ENCODE measurements at places on chromosomes 6 and 20.
A peak's percentile ranks its signal among the peaks of the same experiment; 100 is the strongest.

- no peak for DNase-seq
Observed at GRCh38 chr20:51484141-51484815, 58.2 kb downstream of the NFATC2 start.

- peak; percentile 61 for DNase-seq
Observed at GRCh38 chr6:21596949-21597682, 3.6 kb downstream of the SOX4 start.

GRCh38 chr6:119052987-119053386 lies 25.5 kb downstream of the FAM184A start:
- no peak for DNase-seq

DNA sequence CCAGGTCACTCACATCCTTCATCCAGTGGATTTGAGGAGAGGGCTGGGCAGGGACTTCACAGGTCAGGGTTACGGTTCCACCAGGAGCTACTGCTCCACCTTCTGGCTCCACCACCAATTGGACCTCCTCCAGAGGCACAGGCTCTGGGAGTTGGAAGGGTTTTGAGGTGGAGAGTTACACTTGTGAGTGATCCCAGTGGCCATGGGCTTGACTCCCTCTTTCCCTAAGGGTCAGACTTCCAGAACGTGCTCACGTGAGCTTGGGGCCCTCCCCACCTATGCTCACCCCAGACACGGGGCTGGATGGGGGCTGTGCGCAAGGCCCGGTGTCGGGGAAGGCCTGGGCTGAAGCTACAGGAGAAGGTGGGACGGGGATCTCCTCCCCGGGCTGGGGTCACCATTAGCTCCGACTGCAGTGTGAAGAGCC lies 1.5 kb downstream of the AGER start:
- DNase-seq: no peak

DNA sequence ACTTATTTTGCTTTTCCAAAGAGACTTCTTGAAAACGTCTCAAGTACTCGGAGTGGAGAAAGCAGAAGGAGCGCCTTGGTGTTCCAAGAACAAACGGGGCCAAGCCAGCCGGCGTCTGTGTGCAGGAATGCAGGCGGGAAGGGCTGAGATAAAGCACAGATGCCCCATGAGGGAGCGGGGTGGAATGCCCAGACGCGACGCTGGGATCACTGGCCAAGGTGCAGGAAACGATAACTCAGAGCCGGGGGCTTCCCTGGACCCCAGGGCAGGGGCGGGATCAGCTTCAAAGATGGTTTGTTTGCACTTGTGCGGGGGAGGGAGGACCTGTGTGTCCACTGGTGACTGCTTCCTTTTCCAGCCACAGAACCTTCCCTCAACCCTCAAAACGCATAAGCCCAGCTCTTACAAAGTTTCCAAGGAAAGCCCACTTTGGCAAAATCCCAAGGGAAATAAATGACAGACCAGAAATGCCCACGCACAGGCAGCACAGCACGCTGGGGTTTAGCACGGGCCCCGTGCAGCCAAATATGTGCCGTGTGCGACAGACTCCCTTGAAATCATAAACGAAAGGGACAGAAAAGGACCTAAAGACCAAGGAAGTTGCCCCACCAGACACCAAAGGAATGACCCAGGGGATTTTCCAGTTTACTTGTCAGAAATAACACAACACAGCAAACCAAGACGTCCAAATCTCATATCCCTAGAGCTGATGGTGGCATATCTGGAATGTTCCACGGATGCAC lies 113.9 kb downstream of the NFATC2 start:
- no peak for DNase-seq

DNA sequence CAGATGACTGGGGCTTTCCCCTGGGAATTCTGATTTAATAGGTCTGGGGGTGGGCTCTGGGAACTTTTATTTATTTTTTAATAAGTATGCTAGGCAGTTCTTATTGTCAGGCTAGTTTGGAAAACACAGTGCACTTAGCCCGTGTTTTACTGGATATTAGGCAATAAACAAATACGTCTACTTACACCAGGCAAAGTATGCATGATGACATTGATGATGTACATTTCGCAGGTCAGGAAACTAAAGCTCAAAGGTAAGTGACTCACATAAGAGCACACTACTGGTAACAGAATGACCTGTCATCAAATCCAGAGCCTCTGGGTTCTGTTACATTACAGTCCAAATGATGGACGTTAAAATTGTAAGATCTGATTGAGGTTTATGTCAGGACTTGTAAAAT lies 144.4 kb upstream of the EXOC2 start:
- no peak for DNase-seq

GRCh38 chr6:170424604-170425126 lies 118.1 kb downstream of the FAM120B start:
- no peak for DNase-seq

DNA sequence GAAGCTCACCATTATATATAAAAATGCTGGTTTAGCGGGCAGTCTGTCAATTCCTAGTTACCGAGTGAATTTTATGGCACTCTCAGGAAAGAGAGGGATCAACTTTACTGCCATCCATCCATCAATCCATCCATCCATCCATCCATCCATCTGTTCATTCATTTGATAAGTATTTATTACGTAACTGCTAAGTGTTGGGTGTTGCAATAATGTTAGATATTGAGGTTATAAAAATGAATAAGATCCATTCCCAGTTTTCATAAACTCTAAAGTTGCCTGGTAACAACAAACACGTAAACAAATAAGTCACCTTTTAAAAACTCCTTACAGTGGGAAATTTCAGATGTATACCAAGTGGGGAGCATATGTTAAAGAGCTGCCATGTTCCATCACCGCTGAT lies 36.8 kb downstream of the SASH1 start:
- DNase-seq: no peak

- no peak for DNase-seq
Observed at GRCh38 chr6:129606664-129607063, 103.3 kb downstream of the ARHGAP18 start.

DNA sequence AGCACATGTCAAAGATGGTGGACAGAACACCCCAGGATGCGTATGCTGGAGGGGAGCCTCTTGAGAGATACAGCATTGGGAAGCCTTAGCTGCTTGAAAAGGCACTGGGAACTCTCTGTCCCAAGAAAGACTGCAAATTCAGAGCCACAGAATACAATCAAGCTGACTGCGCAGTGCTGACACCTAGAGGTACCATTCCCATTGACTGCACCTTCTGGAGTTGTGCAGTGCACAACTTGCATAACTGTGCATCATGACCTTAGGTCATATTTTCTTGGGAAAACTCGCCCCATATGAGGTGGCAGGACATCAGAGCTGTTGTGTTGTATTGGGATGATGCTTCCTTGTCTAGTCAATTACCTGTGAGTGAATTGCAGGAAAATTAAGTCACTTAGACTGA lies 646.5 kb upstream of the NOX3 start:
- no peak for DNase-seq

- DNase-seq: no peak
Observed at GRCh38 chr20:13199279-13199678, 21.8 kb upstream of the ISM1 start.

DNA sequence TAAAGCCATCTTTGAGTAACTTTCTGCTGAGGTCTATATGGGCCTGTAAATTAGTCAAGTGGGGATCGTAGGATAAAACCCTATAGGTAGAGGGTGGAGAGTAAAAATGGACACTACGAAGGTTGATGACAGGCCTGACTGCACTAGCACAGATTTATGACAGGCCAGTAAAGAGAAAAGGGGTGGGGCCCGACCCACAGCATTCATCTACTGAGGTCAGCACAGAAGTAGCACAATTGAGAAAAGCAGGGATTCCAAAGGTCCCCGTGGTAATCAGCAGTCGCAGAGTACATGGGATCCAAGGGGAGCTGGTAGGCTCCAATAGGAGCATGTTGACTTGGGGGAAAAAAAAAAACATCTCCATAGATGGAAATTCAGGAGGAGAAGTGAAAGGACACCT lies 660.4 kb downstream of the TFAP2A start:
- DNase-seq: no peak

DNA sequence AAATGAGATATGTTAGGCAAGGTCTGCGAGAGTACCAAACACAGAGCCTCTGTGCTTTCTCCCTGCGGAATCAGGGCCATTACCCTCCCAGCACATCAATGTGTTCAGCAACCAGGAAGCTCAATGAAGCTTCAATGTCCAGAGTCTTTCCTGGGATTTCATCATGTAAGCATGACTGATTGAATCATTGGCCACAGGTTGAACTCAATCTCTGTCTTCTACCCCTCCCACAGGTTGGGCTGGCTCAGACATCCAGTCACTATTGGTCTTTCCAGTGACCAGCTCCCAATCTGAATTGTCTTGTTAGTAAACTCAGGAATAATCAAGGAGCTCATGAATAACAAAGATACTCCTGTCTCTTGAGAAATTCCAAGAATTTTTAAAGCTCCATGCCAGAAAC lies 2.7 kb upstream of the DTD1 start:
- DNase-seq: no peak

GRCh38 chr6:51199105-51199552 lies 380.5 kb downstream of the TFAP2B start:
- no peak for DNase-seq

DNA sequence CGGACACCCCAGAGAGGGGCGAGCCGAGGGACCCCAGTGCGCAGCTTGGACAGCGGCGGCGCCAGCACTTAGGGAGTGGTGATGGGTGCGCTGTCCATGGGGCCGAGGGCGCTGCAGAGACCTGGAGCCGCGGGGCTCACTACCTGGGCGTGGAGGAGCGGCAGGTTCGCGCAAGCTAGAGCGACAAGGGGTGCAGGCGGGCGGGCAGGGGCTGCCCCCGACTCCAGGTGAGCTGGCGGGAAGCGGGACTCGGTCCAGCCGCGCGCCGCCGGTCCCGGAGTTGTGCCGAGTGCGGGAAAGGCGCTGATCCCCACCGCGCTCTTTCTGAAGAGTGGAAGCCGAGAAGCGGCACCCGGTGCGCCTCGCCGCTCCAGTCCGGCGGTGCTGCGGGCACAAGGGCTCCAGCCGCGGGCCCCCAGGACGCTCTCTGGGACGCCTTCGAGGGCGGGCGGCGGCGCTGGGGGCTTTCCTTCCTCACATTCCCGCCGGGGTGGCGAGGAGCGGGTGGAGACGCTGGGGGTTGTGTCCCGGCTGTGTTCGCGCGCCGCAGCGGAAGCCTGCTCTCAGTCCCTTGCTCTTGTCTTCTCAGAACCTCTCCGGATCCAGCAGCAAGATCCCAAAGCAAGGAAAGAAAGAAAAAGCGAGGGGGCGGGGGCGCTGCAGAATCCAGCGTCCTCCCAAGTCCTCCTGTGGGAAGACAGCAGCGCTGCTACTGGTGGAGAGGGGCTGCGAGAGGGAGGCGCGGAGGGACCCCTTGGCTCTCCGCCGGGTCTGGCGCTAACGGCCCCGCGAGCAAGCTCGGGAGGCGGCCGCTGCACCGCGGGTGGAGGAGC lies at the start of gene B3GAT2:
Gene B3GAT2 (minus strand): TSS at position 610 of the 833 bp plus-strand sequence. CDS start 631 bp downstream, outside the sequence.
- no peak for DNase-seq

DNA sequence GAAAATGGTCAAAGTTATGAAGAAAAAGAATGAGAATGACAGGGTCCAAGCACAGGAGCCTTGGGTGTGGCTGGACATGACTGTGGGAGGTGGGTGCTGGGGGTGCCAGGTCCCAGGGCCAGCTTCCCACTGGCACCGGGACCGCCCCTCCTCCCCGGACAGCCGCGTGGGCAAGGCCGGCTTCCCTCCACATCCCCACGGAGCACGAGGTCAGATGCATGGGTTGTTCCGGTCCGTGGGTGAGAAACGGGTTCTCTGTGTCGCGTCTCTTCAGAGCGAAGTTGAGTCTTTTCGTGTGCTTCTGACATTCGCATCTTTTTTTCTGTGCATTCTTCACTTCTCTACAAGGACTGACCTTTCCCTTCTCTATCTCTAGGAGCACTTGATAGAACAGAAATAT lies 30.1 kb downstream of the KIF25 start:
- DNase-seq: no peak

- DNase-seq: no peak
Observed at GRCh38 chr6:82072751-82073150, 174.8 kb downstream of the IBTK start.

GRCh38 chr20:35311822-35312221 lies 19.6 kb upstream of the FAM83C start:
- no peak for DNase-seq

DNA sequence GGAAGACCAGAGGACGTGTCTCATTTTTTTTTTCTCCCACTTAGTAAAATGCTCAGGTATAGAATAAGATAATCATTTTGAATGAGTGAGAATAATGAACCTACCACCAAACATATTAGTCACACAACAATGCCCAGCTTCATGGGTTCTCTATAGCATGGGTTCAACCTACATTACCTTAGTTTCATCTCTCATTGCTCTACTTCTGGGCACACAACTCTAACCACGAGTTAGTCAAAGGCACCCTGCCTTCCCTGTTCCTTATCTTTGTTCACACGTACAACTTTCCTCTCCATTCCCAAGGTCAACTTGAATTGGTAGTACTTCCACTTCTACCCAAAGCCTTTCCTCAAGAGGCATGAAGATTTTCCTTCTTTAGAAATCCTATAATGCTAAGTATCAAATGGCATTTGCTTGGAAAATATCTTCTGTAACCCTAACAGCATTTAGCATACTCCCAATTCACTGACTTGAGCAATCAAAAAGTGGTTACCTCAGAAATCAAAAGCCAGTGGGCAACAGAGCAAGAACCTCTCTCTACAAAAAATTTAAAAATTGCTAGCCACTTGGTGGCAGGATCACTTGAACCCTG lies 20.9 kb downstream of the DEK start:
- DNase-seq: no peak

GRCh38 chr20:19936466-19937200 lies 80.5 kb upstream of the NAA20 start:
- no peak for DNase-seq

DNA sequence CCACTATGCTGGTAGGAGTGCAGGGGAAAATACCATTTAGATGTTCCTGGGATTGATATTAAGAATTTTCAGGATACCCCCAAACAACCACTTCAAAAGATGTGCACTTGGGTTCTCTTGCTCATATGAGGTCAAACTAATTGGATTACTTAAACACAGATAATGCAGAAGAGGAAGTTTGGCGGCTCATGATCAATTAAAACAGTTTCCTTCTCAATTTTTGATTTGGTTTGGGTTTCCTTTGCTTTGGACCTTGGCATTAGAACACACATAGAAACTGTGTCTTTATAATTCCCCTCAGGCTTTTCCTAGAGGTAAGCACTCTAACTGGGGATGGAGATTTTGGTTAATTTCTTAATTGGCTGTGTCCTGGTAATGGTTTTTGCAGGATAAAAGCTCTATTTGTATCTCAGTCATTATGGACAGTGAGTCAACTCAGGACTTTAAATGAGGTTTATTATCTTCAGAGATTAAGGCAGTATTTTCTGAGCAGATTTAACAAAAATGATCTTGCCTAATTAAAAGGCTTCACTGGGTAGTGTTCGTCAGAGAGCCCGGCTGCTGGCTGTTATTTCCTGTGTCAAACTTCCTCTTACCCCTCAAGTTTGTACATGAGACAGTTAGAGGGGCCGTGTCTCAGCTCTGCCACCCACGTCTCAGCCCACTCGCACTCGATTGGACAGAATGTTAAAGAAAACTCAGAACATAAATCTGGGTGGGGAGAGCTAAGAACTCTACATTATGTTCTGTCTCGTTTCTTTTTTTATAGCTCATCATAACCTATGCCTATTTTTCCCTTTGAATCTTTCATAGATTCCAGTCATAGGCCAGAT lies 50.3 kb upstream of the PREP start:
- DNase-seq: no peak

- DNase-seq: no peak
Observed at GRCh38 chr6:118724211-118724610, 72.8 kb upstream of the CEP85L start.
